HS-5 (cell line): ENCODE measurements at places on chromosomes 13 and 19.

DNA sequence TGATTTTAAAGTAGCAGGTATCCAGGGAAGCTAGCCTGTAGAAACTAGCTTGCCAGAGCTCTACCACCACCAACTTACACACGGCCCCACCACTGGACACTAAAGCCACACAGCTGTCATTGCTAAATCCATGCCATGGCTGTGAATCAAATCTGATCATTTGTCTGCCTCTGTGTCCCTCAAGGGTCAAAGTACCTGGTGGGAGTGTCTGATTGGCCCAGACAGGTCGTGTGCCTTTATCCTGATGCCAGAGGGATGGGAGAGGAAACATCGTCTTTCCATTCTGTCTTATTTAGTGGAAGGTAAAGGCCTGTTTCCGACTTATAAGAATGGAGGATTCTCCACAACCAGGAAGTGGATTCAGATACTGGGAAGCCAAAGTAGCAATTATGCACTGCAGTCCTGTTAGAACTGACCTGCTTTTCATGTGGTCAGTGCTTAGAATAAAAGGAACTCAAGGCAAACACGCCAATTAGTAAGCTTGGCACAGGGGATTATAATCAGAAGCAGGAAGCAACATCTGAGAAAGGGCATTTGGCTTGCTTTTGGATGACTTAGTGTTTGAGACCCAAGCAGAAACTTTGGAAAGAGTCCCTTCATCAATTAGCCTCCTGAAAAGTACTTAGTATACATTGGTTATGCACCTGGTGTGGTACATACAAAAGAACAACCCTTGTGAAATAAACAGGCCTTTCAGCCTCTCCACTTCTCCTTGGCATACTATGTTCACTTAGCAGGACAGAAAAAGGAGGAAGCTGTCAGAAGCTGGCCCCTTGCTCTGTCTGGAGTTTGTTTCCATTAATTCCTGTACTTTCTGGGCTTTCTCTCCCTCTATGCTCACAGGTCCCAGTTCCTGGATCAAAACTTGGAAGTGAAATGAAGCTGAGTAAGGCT, 192.4 kb downstream of the NUFIP1 start:
- no peak for DNase-seq

GRCh38 chr13:26128676-26129075, 76.9 kb upstream of the SHISA2 start:
- DNase-seq: no peak

DNA sequence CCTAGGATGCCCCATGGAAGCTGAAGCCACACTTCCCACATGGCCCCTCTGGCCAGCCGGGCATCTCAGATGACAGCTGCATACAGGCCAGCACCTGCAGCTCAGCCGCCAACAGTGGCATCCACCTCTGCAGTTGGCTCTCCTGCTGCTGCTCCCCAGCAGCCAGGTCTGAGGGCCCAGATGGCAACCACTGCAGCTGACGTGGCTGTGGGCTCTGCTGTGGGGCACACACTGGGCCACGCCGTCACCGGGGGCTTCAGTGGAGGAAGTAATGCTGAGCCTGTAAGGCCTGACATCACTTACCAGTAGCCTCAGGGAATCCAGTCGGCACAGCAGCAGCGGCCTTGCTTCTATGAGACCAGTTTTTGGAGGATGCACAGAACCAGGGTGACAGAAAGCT, 45.3 kb upstream of the LSM14A start:
- DNase-seq: no peak

DNA sequence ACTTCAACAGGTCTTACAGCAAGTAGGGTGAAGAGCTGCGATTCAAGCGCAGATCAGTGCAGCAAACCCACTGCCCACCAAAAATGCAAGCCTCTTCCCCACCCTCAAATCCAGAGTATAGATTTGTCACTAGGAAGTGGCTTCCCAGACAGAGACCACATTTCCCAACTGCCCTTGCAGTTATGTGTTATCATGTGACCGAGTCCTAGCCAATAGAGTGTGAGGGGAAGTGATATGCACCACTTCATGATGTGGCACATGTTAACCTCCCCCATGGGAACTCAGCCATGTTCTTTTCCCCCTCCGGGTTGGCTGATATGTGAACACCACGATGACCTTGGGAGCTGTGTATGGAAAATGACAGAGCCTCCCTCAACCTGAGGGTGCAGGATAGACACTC, 50.8 kb downstream of the MBD3L2B start:
- no peak for DNase-seq

DNA sequence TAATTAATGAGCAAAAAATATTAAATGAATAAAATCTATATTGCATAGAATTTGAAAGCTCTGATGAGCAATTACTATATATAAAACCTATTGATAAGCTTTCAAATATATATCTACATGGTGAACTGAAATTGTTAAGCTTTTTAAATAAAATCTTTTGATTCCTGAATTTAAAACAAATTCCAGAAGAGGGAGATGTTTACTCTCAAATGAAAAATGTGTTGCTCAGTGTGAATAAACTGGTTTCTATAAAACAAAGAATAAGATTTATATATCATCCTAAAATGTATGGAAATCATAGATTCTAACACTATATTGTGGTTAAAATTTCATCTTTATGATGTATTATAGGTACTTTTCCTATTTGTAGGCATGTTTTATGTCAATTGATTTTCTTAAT, 171.5 kb upstream of the SLITRK6 start:
- no peak for DNase-seq

- DNase-seq: no peak
Observed at GRCh38 chr13:79227418-79227817, 178.6 kb downstream of the RBM26 start.

- DNase-seq: no peak
Observed at GRCh38 chr19:45103156-45103507, 10.2 kb downstream of the PPP1R37 start.

DNA sequence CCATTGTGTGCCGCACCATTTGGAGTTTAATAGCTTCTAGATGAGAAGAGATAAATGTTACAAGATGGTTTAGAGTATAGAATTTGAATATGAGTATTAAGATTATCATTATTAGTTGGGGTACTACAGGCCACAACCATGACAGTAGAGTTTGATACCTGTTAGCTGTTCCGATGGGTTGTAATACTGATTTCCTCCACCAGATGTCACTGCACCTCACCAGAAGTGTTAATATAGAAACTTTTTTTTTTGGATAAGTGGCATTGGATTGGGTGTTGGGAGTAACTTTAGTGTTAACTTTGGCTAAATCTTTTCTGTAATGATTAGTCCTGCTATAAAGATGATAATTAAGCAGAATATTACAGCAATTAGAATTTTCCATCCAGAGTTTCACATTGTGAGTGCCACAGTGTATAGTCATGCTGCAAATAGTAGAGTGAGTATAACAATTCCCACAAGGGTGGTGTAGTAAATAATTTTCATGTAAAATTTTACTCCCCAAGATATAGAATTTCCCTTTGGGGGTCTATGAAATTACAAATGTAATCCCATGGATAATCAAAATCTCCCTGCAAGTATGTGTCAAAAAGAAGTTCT, 56.3 kb downstream of the PSG3 start:
- peak; percentile 13 for DNase-seq

- no peak for DNase-seq
Observed at GRCh38 chr13:90547272-90547790, 800.2 kb upstream of the MIR17HG start.

- DNase-seq: no peak
Observed at GRCh38 chr19:35736913-35737886, 5.1 kb downstream of the IGFLR1 start.

GRCh38 chr19:29477831-29478577, 47.8 kb upstream of the VSTM2B start:
- no peak for DNase-seq

- DNase-seq: peak; percentile 44
Observed at GRCh38 chr13:75181906-75182305, 300.1 kb downstream of the TBC1D4 start.

DNA sequence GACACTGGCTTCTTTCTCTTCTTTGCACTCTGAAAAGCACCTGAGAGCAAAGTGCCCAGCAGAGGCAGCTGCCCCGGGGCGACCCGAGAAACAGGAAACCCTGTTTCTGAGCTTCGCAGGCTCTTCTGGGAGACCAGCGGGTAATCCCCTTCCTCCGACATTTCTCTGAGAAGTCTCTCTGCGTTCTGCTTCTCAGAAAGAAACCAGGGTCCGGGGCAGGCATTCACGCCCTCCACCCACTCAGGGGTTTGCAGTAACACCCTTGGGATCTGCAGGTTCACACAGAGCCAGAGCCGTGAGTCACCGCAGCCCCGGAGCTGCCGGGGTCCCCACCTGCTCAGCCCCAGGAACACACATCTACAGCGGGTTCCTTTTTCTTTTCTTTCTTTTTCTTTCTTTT, 86.0 kb downstream of the GADD45B start:
- no peak for DNase-seq
